ENCODE measurements at places on chromosomes 1 and 21.

DNA sequence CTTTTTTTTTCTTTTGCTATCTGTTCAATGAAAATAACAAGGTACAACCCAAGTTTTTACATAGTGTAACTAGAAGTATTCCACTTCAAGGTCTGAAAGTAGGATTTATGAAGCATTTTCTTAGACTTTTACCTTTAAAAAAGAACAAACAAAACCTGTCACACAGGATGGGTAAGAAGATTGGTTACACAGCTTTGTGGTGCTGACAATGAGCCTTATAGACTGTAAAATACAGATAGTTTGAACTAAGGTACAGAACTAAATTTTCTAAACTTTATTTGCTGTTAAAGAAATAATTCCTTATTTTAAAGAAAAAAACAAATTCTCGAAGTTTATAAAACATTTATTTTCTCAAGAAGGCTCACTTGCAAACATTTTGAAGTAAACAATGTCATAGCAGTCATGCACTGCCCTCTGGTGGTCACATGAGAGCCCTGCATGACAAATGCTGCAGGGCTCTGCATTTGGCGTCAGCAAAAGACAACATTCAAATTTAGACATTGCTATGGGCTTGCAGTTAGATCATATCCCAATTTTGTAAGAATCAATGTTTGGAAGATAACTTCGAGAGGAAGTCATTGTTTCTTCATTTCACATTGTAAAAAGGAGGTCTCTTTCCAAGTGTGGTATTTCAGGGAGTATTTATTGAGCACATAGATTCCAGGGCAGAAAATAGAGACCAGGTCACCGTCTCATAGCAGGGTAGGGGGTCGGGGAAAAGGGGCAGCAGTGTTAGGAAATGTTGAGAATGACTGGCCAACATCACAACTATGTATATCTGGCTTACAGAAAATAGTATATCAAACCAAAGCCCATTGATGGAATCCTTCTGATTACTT is 115.3 kb upstream of the FMN2 start:
- DNase-seq = peak; percentile 38

DNA sequence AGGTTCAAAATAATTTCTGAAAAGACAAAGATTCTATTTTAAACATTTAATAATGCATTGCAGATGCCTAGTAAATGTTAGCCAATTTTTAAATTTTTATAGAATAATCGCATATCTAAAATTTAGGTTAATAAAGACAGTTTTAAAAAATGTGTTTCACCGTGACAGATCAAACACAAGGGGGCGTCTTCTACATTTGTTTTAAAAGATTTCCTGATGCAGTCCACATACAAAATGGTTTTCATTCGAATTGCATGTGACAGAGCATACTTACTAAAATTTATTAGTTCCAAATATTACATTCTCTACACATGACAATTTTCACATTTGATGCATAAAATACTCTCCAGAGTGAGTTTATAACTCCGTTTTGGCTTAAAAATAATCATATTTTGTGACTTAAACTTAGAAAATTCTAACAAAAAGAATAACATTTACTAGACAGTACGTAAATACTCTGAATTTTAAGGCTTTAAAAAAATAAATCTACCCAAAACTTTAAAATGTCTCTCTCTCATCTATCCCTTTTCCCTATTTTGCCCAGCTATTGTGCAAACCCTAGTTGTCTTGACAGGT is 75.5 kb downstream of the ADAMTS1 start:
- DNase-seq = no peak

DNA sequence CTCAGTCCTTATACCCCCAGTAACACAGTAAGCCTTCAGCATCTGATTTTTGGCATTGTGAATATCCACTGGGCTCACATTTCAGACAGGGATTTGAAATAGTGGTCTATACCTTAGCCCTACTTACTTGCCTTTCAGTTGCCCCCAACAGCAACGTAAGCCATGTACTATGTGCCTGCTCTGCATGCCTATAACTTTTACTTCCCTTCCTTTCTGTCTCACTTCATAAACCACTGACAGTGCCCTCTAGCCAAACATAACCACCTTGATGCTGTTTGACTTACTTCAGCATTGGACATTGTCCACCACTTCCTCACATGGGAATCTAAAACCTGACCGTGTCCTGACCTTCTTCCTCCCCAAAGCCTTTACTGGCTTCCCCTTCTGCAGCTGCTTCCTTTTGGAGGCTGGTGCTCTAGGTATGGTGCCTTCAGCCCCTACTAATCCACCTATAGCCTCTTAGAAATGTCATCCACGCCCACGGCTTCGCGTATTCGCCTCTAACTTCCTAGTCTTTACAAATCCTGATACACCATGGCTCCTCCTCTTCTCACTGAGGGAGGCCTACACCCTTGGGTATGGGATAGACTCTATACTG is 3.6 kb upstream of the ZNF672 start:
- no peak for DNase-seq

GRCh38 chr1:39412892-39413291 is 78.5 kb upstream of the BMP8A start:
- no peak for DNase-seq

DNA sequence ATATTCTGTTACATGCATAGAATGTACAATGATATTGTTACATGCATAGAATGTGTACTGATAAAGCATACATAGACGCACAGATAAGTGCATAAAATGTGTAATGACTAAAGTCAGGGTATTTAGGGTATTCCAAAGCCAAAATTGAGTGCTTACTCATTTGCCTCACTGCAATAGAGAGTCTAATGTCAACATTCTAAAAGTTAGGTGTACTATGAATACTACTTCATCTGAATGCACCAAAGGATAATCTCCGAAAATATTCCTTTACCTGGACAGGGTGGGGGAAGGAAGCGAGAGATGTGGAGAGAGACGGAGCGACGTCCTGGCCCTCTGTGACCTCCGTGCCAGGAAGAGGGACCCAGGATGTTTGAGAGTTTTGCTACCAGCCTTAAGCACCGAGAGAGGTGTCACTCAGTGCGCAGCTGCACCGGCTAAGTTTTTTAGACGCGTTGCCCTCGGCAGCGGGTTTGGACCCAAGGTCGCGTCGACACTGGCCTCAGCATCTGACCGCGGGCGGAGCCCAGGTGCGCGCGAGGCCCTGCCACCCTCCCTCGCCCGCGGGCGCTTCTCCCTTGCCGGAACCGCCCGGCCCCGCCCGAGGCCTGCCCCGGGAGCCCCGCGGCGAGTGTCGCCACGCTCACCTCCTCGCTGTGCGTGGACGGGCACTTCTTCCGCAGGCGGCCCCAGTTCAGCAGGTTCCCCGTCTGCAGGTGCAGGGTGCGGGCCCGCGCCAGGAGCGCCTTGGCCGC is 660 bp downstream of the GCLM start:
- DNase-seq = peak; percentile 52

- peak; percentile 46 for DNase-seq
Measured at GRCh38 chr1:38586993-38587646, 272.5 kb downstream of the RRAGC start.

GRCh38 chr1:31715873-31716220 is 12.0 kb upstream of the COL16A1 start:
- DNase-seq = no peak

DNA sequence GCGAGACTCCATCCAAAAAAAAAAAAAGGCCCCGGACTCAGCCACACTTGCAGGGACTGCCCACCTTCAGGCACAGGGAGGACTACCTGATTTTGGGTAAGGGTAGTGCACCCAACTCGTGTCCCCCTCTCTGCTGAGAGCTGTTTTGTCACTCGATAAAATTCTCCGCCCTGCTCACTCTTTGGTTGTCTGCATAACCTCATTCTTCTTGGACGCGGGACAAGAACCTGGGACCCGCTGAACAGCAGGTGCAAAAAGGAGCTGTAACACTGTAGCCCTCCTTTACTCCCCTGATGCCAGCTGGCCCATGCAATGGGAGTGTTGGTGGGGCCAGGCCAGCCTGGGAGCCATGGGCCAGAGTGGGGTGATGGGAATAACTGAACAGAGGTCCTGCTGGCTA is 10.6 kb downstream of the S100B start:
- no peak for DNase-seq

All from CD4-positive, alpha-beta T cell treated with Interleukin-21 for 1 hour (primary cell).